Left ventricle myocardium inferior (tissue), 1 donor: ENCODE measurements at places on chromosomes 13 and 19. TPM values are rescaled to one million over a fixed set of nuclear protein-coding genes. Genes with fewer than 3 reads are reported as not detected.

Gene PLPPR2
- 10.6 TPM for total RNA-seq

Gene MCOLN1
- 16.8 TPM for total RNA-seq

GRCh38 chr13:51041126-51041525 is 69.9 kb downstream of the C13orf42 start:
- DNase-seq = no peak

DNA sequence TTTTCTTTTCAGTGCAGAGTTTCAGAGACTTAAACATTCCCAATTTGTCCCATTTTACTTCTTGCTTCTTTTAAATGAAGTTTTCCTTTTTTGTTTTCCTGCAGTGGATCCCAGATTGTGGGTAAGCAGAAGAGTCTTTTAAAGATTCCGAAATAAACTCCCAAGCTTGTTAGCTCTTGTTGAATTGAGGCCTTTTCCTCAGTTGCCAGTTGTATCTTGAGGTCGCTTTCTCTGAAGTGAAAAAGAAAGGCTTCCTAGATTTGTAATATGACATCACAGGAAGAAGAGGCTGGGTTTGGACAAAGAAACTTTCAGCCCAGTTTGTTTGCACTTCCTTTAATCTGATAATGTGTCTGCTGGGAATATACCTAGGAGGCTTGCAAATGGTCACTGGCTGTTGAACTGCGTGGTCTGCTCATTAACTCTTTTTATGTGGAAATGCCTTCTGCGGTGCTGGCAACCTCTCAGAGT is at the start of gene LPAR6:
Gene LPAR6 (minus strand): TSS at position 233 of the 471 bp plus-strand sequence. CDS start 690 bp downstream, outside the sequence.
- no peak for DNase-seq

- DNase-seq = no peak
Measured at GRCh38 chr19:29546583-29547190, 20.9 kb downstream of the VSTM2B start.
